ENCODE measurements at places on chromosomes 2 and 18.

DNA sequence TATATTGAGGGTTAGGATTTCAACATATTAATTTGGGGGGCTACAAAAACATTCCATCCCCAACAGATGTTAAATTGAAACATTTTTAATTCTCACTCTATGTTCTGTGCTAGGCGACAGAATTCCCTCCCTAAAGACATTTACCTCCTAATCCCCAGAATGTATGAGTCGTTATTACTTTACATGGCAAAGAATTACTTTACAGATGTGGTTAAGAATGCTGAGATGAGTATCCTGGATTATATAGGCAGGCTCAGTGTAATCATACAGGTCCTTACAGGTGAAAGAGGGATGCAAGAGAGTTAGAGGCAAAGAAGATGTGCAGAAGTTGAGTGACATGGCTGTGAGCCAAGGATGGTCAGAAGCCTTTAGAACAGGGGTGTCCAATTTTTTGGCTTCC, 974.1 kb upstream of the ACVR2A start:
- no peak for DNase-seq

GRCh38 chr2:43397821-43398220, 171.4 kb upstream of the ZFP36L2 start:
- DNase-seq, result no peak

DNA sequence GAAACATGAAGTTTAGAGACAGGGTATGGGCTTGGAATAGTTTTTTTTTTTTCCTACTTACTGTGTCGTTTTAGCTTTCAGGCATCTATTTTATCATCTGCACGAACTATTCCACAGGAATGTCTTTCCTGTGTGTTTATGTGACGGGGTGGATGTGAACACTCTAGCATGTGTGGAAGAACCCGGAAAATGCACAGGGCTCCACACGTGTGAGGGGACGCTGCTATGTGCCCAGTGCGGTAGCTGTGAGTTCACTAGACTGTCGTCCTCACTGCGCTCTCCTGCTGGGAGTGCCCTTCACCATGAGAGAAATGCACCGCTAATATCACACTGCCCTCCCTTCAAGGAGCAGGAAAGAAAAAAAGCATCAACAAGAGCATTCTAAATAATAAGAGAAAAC, 250.8 kb upstream of the PXDN start:
- no peak for DNase-seq

GRCh38 chr2:150063432-150063889, 424.0 kb downstream of the RND3 start:
- no peak for DNase-seq

DNA sequence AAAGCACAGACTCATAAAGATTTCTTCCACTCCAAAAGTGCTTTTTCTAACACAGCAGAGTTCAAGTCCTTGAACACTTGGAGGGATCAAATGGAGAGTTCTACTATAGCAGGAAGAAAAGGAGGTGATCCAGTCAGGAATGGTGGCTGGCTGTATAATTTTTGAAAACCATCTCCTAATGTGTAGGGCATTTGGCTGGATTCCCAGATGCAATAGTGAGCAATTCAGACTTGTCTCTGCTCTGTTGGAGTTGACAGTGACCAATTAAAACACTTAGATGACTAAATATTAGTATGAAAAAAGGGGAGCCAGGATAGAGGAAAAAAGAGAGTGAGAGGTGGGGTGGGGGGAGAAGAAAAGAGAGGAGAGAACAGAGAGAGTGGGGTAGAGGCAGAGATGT, 5.3 kb upstream of the G6PC2 start:
- DNase-seq, result no peak

- no peak for DNase-seq
Observed at GRCh38 chr18:62289047-62289446, 36.1 kb upstream of the TNFRSF11A start.

DNA sequence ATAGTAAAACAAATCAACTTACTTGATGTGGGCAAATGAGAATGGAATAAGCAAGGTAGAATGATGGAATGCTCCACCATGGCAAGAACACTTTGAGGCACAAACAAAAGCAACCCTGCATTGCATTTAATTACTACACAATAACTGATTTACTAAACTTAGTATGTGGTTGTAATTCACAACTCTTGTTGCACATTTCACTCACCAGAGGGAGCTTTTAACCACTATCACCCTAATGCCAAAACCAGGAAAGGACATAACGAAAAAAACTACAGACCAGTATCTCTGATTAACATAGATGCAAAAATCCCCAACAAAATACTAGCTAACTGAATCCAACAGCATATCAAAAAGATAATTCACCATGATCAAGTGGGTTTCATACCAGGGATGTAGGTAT, 659.8 kb downstream of the CPS1 start:
- DNase-seq, result no peak

GRCh38 chr2:212904646-212905045, 246.8 kb downstream of the IKZF2 start:
- DNase-seq, result no peak

- DNase-seq, result no peak
Observed at GRCh38 chr18:47558110-47558750, 306.8 kb upstream of the SKOR2 start.

DNA sequence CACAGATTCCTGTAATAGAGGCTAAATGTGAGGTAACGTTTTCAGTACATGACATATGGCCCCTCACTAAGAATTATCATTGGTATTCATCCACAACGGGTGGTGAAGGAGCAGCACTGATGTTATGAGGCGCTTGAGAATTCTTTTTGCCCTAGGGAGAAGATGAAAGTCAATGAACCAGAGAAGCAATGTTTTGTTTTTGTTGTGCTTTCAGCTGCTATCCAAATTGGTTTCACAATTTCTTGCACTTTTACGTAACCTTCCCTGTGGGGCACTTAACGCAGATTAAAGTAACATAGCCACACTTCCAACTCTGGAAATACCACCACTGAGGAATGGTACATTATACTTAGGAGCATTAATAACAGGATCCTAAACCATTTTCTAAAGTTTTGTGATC, 13.3 kb upstream of the CCDC85A start:
- no peak for DNase-seq

DNA sequence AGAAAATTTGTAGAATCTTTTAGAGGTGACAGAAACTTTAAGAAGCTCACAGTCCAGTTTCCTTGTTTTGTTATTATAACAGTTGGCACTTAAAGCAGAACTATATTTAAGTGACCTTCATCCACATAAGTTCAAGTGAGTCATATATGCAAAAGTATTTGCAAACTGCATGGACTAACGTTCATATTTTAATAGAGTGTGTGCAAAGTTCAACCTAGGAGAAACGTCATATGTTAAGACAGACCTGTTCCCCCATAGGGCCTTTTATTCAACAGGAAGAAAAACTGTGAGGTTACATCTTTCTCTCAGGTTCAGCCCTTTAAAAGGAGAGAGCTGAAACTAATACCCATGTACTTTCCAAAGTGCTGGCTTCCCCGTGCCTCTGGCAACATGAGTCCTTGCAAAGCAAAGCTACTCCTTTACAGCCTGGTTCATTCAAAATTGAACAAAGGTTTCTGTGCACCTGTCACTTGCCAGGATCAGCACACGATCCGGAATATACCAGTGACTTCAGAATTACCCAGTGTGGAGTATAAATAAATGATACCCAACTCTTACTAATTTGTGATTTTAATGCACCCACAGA, 280.0 kb upstream of the RAB12 start:
- no peak for DNase-seq

GRCh38 chr2:240164586-240164985, 24.1 kb upstream of the OTOS start:
- DNase-seq, result no peak

DNA sequence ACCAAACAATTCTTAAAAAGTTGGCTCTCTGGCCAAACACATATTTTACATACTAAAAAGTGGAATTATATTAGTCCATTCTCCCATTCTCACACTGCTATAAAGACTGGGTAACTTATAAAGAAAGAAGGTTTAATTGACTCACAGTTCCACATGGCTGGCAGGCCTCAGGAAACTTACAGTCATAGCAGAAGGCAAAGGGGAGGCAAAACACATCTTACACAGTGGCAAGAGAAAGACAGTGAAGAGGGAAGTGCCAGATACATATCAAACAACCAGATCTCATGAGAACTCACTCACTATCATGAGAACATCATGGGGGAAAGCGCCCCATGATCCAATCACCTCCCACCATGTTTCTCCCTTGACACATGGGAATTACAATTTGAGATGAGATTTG, 42.6 kb downstream of the EDAR start:
- DNase-seq, result no peak

DNA sequence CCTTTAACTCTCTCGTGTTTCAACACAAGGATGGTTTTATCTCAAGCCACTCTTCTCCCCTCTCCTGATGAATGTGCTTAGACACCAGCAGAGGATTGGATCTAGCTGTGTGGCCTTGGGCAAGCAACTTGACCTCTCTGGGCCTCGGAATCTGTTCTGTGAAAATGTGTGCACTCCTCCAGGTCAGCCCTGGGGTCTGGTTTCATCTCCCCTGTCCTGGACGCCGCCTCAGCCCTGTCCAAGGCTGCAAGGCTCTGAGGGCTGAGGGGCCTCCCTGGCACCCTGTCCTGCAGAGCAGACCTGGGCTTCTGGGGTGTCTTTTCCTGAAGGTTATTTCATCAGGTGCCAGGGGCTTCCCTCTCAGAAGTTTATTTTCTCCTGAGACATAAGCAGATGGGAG, 28.5 kb downstream of the CNDP1 start:
- no peak for DNase-seq

GRCh38 chr18:7117390-7118355, at the start of gene LAMA1:
Gene LAMA1 (minus strand): TSS chr18:7117797. CDS start chr18:7117720, 77 bp downstream.
- peak; percentile 48 for DNase-seq
